Ureter (tissue), 1 donor: ENCODE measurements at places on chromosomes 4 and X.

- no peak for DNase-seq
Measured at GRCh38 chrX:53337101-53337500, 55.7 kb upstream of the IQSEC2 start.

DNA sequence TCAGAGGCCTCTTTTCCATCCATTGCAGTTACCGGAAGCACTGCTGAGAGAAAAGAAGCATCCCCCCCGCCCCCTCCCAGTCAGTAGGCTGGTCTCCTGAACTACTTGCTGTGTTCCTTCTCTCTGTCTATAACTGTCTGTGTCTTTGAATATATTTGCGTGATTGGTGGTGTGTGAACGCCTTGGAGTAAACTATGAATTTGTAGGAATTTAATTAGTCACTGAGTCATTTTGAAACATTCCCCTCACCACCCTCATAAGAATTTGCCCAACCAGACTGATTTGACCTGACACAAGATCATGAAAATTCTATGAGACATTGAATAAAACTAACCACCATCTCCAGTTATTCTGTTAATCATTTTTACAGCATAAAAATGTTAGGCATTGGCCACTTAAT, 6.7 kb upstream of the NXF3 start:
- no peak for DNase-seq

- DNase-seq, result no peak
Measured at GRCh38 chr4:85496126-85496849, 21.3 kb downstream of the ARHGAP24 start.

DNA sequence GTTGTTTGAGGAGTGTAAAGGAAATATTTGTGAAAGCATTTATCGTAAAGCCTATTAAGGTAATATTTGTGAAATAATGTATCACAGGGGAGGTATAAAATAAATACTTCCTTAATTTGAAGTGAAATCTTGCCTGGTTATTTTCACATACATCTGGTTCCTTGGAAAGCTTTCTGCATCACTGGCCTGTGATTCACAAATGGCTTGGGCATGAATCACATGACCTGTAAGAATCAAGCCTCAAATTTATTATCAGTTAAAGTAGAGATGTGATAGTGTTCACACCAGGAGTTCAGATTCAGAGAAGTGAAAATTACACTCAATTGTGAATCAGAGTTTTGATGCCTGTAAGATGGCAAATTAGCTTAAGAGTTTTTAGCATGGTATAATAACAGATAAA, 1911.4 kb downstream of the STIM2 start:
- no peak for DNase-seq

GRCh38 chrX:112760697-112761096, 79.9 kb downstream of the AMOT start:
- DNase-seq, result no peak

- no peak for DNase-seq
Measured at GRCh38 chr4:109691411-109691920, 11.8 kb downstream of the CASP6 start.

GRCh38 chr4:41280010-41280409, 23.3 kb downstream of the UCHL1 start:
- DNase-seq, result no peak

GRCh38 chr4:185589067-185589836, 53.9 kb upstream of the PDLIM3 start:
- DNase-seq, result no peak

GRCh38 chr4:164136180-164136616, 617.7 kb upstream of the SMIM31 start:
- DNase-seq, result no peak

- no peak for DNase-seq
Measured at GRCh38 chrX:101655534-101655933, 4.1 kb downstream of the ARMCX2 start.

DNA sequence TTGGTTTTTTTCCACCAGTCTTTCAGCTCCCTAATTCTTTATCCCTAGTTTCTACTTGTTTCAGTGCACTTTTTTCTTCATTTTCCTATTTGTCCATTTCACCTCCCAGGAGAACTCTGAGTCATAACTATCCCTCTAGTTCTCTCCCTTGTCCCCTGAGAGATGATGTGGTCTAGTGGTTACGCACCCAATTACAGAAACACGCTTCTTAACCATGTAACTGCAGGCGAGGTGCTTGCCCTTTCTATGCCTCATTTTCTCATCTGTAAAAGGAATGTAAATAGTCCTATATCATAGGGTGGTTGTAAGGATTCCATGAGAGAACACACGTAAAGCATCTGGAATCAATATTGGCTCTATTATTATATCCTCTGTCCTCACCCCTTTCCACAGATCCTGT, 8.8 kb upstream of the GRPR start:
- no peak for DNase-seq

GRCh38 chr4:11719879-11720278, 291.2 kb upstream of the HS3ST1 start:
- peak; percentile 58 for DNase-seq

DNA sequence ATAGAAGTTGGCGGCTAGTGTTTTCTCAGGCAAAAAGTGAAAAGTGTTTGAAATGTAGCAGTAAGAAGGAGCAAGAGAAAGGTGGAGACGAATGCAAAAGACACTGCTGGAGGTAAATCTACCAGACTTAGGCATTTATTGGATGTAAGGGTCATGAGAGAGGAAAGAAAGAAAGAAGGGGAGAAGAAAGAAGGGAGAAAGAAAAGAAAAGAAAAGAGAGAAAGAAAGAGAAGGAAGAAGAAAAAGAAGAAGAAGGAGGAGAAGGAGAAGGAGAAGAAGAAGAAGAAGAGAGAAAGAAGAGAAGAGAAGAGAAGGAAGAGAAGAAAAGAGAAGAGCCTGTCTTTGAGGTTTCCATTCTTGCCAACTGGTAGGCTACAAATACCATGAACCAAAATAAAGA, 31.2 kb downstream of the OPHN1 start:
- DNase-seq, result no peak

DNA sequence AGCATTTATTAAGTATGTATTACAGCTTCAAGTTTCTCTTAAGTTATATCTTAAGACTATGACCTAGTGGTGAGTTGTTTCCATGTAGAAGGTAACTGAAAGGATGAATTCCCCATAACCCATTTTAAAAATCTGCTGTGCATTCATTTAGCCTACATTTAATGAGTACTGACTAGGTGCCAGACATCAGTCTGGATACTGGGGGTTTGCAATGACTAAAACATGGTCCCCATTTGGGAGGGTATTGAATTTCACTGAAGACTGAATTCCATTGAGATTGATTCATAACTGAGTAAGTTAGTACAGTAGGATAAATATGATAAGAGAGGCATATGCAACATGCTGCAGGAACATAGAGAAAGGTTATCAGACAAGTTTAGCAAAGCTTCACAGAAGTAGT, 241.5 kb downstream of the FRAS1 start:
- no peak for DNase-seq

DNA sequence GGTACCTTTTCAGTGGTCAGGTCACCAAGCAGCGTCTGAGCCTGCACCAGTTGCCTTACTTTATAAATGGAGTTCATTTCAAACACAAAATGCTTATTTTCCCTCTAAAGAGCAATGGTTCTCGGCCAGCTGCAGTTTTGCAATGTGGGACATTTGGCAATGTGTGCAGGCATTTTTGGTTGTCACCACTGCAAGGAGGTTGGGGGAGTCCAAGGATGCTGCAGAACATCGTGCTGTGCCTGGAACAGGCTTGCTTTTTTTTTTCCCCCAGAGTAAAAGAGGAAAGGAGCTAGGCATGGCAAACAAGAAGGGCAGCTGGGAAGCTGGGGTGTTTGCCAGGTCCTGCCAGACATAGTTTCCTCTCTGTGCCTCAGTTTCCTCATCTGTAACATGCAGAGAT, 115.6 kb downstream of the GPR143 start:
- DNase-seq, result no peak

DNA sequence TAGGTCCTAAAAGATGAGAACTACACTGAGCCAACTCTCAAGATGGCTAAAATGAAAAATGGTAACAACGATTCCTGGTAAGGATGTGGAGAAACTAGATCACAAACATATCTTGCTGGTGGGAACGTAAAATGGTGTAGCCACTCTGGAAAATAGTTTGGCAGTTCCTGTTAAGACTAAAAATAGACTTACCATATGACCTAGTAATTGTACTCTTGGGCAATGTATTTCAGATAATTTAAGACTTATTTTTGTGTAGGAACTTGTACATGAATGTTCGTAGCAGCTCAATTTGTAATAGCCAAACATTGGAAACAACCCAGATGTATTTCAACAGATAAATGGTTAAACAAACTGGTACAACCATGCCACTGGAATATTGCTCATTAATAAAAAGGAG, 106.2 kb downstream of the HDAC8 start:
- DNase-seq, result no peak

DNA sequence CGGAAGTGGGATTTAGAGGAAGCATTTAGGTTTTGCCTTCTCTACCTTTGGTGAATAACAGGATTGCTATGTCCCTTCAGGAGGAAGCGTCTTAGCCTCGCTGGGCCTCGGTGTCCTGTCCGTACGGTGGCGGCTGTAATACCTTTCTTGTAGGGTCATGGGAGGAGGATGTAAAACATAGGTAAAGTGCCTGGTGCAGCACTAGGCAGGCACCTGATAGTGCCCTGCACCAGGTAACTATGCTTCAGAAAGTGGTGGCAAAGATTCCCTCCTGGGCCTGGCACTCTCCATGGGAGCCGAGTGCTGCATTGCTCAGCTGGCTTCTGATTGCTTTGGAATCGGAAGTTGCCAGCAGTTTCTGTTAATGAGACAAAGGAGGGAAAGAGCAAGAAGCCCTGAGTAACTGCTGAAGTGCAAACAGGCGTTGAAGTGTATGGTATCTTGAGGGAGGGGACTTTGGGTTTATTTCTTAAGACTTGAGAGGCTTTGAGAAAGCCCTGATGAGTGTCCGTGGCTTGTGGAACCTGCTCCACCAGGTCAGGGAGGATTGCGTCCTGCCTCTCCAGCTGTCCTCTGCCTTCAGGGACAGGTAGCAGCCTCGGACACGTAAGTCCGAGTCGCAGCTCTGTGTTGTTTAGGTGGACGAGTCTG, 45.8 kb downstream of the TBC1D14 start:
- no peak for DNase-seq

- DNase-seq, result no peak
Measured at GRCh38 chrX:75957107-75957610, 172.1 kb upstream of the MAGEE2 start.

- no peak for DNase-seq
Measured at GRCh38 chrX:15165832-15166231, 104.1 kb downstream of the ASB9 start.

DNA sequence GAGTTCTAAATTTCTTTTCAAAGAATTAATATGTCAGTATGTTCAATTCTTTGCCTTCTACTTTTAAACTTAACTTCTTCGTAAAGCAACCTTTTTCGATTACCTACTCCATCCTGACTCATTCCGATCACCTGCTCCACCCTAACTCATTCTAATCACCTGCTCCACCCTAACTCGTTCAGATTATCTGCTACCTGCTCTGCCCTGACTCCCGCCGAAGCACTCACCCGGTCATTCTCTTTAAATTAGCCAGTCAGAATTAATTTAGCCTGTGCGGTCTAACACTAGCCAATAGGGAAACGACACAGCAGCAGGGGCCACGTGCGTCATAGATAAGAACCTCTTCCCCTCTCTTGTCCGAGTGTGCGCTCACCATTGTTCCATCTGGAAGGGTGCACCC, 60.1 kb upstream of the SH3RF1 start:
- DNase-seq, result no peak

DNA sequence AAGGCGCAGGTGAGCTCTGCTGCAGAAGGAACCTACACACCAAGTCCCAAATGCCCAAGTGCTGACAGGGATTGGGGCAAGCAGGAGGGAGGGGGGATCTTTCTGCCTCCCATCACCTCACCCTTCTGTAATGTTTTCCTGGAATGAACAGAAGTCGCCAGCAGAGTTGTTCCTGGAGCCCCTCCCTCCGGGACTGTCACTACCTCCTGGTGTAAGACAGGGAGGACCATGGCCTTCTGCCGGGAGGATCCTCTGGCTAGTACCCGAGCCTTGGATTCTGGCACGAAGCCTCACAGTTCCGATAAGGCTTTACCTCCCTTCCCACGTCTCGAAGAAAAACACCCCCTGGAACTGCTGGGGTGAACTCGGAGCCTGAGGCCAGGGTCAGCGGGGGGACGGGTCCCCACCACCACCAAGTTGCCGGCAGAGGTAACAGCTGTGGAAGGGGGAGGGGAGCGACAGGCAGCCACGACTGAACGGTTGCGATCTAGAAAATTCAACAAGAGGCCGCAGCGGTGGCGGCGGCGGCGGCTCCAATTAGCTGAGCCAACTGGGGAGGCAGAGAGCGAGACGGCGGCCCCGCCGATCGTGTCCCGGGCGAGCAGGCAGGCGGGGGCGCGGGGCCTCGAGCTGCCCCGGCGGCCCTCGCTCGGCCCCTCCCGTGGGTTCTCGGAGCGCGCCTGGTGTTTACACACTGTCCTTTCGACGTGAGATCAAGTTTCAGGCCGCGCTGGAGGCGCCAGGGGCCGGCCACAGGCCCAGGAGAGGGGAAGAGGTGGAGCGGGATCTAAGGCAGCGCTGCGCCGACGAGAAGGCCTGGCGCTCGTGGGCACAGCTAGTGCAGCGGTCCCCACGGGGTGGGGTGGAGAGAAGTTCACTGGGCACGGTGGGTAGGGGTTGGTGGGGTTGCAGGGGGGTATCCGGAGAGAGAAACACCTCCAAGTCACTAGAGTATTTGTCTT, 53.7 kb upstream of the BCOR start:
- no peak for DNase-seq

GRCh38 chr4:4981827-4982226, 37.4 kb downstream of the CYTL1 start:
- no peak for DNase-seq

DNA sequence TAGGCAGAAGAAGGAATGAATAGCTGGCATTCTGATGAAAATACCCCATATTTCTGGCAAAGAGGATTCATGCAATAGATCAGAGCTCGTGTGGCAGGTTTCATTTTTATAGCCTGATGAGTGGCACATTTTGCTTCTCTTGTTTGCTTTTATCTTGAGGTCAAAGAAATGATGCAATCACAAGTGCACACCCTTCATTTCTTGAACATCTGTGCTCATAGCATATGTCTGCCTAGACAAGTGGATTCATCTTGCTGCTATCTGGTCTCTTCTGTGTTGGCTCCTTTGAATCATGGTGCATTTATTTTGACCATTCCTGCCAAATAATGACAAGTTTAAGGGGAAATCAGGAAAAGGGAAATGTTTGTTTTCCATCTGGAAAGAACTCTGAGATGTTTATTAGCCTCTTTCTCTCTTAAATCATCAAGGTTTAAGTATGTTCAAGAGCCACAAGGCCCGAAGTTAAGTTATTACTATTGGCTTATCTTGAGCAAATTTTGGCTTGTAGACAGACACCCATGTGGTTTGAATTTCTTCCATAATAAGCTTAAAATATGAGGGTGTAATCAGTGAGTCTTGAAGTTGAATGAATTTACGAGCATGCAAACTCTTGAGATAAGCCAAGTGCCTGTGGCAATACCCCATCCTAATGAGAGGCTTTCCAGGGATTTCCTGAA, 59.3 kb upstream of the HS3ST1 start:
- DNase-seq, result no peak
